ENCODE measurements at places on chromosomes 2 and 18.
A peak's percentile ranks its signal among the peaks of the same experiment; 100 is the strongest.

DNA sequence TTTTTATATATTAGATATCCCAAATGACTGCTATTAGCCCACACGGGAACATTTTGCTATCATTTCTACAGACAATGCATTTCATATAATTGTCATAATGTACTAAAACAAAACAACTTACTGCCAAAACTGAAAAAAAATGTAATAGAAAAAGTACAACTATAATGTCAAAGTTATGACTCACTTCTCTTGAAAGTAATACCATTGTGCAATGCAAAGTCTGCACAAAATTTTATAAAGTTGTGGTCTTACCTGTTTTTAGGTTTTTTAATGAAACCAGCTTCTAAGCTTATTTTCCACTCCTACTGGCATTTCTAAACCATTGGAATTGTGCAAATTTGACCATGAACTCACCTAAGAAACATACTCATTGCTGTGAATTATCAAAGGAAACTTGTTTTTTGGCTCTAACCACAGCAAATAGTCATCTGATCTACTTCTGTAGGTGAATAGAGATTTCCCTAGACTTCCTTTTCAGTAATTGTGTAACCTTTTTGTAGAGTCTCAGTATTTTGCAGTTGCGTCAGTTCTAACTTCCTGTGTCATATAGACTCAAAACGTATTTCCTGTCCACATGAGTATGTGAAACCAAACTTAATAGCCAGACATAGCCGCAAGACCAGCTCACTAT, 31.9 kb upstream of the TFPI start:
- peak; percentile 14 for DNase-seq

DNA sequence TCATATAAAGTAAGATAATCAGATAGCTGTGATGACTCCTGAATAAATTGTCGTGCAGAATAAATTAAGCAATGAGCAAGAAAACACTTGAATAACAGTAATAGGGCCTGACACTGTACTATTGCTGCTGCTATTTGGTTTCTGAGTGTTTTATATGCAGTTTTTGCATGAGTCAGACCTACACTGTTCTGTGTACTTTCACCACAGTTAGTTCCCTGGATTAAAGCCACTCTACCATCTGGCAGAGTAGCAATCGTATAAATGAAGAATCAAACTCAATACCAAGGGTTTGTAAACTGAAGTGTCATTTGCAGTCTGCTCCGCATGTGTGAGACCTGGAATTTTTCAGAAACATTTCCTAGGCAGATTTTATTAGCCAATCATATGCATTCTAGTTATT, 398.6 kb upstream of the CDH7 start:
- no peak for DNase-seq

DNA sequence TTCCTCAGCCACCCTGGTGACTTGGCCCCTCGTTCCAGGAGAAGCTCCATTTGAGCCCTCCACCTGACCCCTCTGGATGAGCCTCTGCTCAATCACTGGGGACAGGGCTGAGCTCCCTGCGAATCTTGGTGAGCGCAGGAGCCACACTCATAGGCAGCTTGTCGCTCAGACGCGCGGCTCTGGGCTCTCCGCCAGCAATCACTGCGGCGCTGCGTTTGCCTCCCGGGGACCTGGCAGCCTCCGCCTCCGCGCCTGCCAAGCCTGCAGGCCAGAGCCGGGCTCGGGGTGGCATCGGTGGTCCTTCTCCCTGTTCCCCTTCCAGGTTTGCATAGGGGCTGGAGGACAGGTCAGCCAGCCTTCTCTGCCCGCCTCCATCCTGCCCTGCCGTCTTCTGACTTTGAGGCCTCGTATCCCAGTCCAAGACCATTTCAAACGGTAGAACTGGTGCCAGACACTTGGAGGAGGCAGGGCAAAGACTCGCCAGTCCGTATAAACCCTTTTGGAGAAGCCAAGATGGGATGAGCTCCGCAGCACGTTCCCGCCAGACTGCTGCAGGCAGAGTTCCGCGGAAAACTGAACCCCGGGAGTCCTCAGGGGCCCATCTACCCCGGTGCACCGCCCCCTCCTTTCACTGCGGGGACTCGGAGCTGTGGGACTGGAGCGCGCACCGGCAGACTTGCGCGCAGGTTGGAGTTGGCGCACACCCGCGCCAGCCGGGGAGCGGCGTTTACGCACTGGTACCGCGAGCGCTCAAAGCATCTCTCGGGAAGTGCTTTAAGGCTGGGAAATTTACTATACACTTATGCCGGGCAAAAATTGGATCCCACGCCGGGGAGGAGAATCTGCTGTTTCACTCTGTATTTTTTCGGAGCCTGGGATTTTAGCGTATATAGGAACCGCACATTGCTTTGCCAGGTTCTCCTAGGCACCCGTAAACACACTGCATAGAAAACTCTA, 1.1 kb upstream of the TACR1 start:
- peak; percentile 44 for DNase-seq

GRCh38 chr2:224146356-224147160, 107.5 kb upstream of the SERPINE2 start:
- DNase-seq, result no peak

DNA sequence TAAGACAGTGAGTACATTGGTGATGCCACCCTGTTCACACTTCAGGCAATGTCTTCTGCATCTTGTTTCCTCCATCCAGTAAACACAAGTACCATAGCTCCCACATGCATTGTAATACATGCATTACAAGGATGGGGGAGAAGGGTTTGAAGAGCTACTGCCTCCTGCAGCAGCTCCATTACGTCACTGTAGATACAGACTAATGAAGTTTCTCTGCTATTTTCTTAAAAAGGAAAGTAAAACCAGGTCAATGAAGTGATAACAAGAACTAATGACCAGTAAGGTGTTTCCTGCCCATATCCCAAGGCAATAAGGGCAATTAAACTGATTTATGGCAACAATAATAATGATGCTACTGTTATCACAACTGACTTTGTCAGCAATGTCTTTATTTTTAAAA, 18.2 kb upstream of the BBS5 start:
- no peak for DNase-seq

GRCh38 chr2:18585526-18585925, 3.8 kb downstream of the NT5C1B start:
- DNase-seq, result peak; percentile 49

GRCh38 chr2:208945719-208946256, 478.1 kb upstream of the MAP2 start:
- DNase-seq, result no peak

GRCh38 chr18:6362559-6363129, 52.1 kb downstream of the L3MBTL4 start:
- DNase-seq, result no peak

DNA sequence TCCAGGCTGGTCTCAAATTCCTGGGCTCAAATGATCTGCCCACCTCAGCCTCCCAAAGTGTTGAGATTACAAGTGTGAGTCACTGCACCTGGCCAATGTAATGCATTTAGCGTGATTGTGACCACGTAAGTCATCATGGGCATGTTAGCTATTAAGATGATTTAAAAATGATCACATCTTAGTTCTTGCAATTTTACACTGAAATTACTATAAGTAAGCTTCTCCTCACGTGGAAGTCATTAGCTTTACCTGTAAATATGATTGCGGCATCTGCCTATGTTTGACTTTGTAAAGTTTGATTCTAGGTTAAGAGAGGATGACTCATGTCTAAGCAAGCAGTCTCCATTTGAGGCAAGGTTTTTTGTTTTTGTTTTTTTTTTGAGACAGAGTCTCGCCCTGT, 85.5 kb downstream of the PMAIP1 start:
- no peak for DNase-seq

DNA sequence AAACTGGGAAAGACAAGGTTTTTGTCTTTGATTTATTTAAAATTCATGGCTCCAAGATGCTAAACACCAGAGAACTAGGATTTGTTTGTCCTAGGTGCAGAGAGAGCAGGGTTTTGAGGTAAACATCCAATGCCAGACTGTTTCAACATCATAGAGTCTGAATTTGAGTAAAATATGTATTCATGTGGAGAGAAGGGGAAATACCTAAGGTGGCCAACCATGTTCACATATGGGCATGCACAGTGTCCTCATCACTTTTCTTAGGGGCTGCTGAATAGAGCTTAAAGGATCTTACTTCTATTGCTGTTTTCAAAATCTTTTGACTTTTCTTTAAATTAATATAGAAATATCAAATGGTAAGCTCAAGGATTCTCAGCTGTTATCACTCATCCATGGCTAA, 287.0 kb upstream of the CCDC68 start:
- no peak for DNase-seq

DNA sequence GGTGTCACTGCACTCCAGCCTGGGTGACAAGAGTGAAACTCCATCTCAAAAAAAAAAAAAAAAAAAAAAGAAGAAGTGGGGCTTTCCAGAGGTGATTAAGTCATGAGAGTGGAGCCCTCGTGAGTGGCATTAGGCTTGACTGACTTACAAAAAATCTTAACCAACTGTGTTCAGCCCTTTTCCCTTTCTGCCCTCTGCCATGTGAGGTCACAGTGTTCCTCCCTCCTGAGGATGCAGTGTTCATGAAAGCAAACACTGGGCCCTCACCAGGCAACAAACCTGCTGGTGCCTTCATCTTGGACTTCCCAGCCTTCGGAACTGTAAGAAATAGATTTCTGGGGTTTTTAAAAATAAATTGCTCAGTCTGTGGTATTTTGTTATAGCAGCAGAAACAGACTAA, 37.0 kb upstream of the METTL21A start:
- DNase-seq, result no peak

DNA sequence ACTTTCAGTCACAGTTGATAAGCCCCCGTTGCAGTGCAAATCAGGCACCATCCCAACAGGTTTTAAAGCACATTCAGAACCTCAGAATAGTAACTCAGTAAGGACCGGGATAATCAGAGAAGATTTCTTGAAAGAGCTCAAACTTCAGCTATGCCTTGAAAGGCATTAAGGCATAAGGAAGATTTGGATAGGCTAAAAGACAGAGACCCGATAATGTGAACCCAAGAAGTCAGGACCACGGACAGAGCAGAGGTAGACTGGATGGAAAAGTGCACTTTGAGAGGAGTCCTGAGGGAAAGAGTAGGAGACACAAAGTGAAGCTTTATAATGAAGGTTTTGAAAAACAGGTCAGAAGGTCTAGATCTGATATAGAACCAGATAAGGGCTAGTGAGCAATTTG, 36.9 kb upstream of the KLF7 start:
- peak; percentile 64 for DNase-seq

DNA sequence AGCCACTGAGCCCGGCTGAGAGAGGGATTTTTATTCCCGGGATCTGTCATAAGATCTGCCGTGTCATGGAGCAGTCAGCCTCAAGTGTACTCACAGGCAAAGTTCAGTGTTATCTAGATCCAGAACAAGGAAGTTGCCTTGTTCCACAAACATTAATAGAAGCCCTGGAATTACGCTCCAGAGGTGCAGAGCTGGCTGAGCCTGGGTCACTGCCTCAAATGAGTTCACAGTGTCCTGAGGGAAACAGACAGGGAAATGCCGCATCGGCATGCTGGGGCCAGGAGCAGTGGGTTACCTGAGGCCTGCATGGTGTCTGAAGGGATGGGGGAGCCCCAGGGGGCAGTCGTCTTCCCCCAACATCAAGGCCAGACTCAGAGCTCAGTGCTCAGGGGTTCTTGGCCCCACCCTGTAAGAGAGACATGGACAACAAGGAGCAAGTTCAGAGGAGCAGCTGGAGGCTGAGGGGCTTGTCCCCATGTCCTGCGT, 42.7 kb upstream of the ODC1 start:
- DNase-seq, result no peak

- DNase-seq, result peak; percentile 29
These were observed 38.0 kb downstream of the TMX3 start for GRCh38 chr18:68676913-68677312.

DNA sequence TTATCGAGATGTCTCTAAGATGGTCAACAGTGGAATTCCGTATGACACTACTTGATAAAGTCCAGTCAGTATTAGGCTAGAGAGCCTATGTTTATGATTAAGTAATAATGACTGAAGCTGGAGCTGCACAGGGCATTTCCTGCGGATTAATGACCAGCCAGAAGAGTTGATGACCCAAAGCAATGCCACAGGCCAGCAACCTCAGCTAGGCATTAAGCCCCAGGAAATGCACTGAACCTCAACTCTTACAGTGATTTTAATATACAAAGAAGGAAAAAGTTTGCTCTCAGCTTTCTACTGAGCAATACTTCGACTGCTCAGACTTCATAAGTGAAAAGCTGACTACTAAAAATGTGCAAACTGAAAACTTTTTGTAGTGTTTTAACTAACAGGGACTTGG, 3.9 kb downstream of the KCTD1 start:
- DNase-seq, result no peak

DNA sequence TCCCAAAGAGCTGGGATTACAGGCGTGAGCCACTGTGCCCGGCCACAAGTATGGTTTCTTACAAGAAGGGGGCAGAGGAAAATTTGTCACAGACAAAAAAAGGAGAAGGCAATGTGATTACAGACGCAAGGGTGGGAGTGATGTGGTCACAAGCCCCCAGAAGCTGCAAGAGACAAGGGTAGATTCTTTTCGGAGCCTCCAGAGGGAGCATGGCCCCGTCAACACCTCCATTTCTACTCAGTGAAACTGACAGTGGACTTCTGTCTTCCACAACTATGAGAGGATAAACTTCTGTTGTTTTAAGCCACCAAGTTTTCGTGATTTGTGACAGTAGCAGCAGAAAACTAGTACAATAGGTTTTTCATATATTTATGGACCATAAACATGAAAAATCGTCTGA, 2.1 kb upstream of the TCF7L1 start:
- DNase-seq, result peak; percentile 56

DNA sequence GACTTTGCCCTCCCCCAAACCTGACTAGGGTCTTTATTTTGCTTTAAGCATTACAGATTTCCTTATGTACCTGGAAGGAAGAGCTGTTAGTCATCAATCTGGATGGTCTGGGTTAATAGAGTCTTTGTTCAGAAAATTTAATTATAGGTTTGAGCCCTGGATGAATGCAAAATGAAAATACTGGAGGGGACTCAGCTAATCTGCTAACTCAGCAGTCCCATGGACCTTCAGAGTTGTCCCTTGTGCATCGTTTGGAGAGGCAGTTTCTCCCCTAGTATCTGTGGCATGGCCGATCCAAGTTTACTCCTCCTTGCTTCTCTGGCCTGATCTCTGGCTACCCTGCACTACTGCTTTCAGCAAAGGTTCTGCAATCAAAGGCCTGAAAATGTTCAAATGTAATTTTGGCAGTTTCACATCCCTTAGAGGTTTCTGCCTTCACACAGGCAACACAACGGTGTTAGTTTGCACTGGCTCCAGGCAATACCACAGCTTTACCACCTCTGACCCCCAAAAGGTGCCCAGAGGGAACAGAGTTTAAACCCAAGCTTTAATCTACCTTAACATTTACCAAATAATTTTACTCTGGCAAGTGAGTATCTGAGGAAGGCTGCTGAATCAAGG, 134.3 kb downstream of the THADA start:
- DNase-seq, result no peak

DNA sequence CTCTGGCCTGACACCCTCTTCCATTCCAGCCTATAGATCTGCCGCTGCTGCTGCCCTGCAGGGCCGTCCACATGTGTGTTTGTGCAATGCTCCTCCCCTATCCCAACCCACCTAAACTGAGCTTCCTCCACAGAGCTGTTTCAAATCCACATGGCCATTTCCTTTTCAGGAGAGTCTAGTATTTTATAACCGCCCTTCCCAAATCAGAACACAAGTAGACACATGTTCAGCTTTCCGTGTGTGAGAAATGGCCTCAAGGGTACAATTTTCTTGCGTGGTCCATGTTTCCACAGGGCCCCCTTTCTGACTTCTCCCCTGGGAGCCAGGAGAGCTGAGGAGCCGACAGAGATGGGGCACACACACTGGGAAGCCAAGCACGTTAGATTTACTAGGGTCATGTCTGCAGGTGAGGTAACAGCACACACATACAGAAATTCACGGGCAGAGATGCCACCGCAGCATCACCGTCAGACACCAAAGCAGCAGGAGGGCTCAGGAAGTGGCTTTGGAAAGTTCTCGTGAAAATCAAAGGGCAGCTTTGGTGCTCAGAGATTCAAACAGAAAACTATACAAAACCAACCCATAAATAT, 102.9 kb upstream of the TGFA start:
- DNase-seq, result no peak

Data from fibroblast of skin of back (primary cell).